ENCODE measurements at places on chromosomes 2 and 18. TPM values are rescaled to one million over a fixed set of nuclear protein-coding genes. Genes with fewer than 3 reads are reported as not detected.

CRYBA2 gene
- total RNA-seq, result not detected

AKAIN1 gene
- total RNA-seq, result not detected

DUSP28 gene
- total RNA-seq, result 2.4 TPM

GPR35 gene
- total RNA-seq, result 0.99 TPM

CNTNAP5 gene
- total RNA-seq, result 0.10 TPM

SATB2 gene
- total RNA-seq, result 6.0 TPM

LYG1 gene
- total RNA-seq, result 0.59 TPM

GCKR gene
- total RNA-seq, result 0.49 TPM

- no peak for DNase-seq
Observed at GRCh38 chr18:23825496-23825895, 136.2 kb downstream of the LAMA3 start.

DNA sequence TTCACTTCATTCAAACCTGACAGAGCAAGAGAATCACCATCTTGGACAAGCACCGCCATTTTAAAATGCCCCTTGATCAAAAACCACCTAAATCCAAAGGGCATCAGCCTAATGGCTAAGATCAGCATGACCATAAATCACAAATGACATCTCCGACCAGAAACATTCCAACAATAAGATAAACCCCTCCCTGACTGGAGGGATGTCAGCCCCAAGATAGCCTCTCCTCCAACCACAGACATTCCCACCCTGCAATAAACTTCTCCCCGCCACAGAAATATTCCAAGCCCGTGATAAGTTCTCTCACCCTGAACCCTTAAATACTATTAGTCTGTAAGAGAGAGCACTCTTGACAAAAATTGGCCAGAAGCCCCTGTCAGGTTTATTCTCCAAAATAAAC is 21.6 kb upstream of the LYPD1 start:
- DNase-seq, result no peak

GRCh38 chr2:186853951-186854350 is 5.0 kb upstream of the ZSWIM2 start:
- DNase-seq, result peak; percentile 34

GRCh38 chr2:31341351-31341750 is 73.2 kb downstream of the XDH start:
- no peak for DNase-seq

- DNase-seq, result no peak
Observed at GRCh38 chr2:176494949-176495353, 225.7 kb downstream of the MTX2 start.

DNA sequence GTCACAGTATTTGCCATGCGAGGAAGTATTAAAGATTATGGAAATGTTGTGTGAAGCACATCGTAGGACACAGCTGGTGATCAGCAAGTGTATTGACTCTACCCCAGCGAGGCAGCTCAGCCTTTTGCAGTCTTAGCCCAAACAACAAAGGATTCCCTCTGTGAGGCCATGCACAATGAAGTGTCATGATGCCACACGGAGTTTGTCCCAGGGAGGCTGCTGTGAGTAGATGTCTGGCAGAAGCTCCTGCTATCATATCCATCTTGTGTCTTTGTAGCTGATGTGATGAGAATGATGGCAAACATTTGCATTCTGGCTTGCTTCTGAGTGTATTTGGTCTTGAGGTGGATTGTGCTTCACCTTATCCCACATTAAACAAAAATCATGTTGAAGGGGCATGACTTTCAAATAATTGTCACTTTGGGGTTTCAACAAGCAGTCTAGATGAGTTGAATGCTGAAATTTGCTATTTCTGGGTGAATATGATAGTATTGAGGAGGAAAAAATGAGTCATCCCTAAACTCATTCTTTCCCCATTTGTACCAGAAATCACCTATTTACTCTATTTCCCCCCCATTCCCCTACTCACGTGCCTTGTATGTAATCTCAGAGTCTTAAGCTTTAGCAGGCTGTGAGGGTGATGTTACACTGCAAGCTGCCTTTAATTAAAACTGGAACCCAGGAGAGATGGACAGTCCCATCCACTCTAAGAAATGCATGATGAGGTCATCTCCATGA is 273.5 kb downstream of the RNF144A start:
- DNase-seq, result no peak

GRCh38 chr2:230600881-230601280 is 111.8 kb upstream of the CAB39 start:
- DNase-seq, result no peak

- DNase-seq, result no peak
Observed at GRCh38 chr2:40384714-40385113, 67.2 kb downstream of the SLC8A1 start.

DNA sequence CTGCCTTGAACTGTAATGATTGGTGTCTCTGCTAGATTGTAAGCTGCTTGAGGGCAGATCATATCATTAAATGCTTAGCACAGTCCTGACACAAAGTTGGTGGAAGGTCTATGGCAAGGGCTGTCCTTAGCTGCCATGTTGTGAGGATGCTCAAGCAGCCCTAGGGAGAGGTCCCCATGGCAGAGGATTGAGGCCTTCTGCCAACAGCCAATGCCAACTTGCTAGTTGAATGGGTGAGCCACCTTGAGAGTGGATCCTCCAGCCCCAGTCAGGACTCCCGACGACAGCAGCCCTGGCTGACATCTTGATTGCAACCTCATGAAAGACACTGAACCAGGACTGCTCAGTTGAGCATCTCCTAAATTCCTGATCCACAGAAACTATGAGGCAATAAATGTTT is 115.3 kb upstream of the SMAD2 start:
- DNase-seq, result no peak

- no peak for DNase-seq
Observed at GRCh38 chr2:168853471-168853870, 36.8 kb downstream of the SPC25 start.

DNA sequence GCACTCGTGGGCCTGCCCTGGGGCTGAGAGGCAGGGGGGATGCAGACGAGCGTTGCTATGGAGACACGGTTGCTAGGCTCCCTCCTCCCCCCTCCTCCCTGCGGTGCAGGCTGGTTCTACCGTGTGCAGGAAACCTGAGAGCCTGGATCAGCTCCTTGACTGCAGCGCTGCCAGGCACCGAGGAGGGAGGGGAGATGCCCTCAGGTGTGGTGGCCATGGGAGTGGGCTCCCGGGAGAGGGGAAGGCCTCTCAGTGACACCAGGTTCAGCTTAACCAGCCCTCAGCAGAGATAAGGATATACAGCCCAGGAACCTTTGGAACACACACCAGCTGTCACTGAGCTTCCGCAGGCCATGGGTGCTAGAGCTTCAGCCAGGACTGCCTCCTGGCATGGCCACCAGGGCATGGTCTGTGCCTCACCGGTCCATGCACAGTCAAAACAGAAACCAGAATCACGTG is 124.4 kb upstream of the PXDN start:
- DNase-seq, result no peak

- no peak for DNase-seq
Observed at GRCh38 chr2:18063826-18064470, 185.5 kb downstream of the KCNS3 start.
